ENCODE measurements at places on chromosomes 2 and 18. TPM values are rescaled to one million over a fixed set of nuclear protein-coding genes. Genes with fewer than 3 reads are reported as not detected.
A peak's percentile ranks its signal among the peaks of the same experiment; 100 is the strongest.

- H3K4me1 ChIP-seq: peaks cover 30% of the 10 kb centered on the region
- H3K36me3 ChIP-seq: 0 out of 2 replicates have a peak, but pooled peaks cover 4% of the 10 kb centered on the region
- no peak for DNase-seq
- peak overlapping the region; percentile 58 for H3K27ac ChIP-seq
These were observed 359 bp downstream of the TGFBRAP1 start for GRCh38 chr2:105329197-105329554.

- H3K27ac ChIP-seq: no peak overlapping the region
- no peaks in the 10 kb centered on the region for H3K27me3 ChIP-seq
- no peak overlapping the region for H3K4me3 ChIP-seq
These were observed 18.4 kb upstream of the PTPRM start for GRCh38 chr18:7548721-7549120.

GRCh38 chr2:235850771-235851551 lies 317.2 kb downstream of the GBX2 start:
- no peak overlapping the region for H3K4me3 ChIP-seq
- no peaks in the 10 kb centered on the region for H3K36me3 ChIP-seq
- DNase-seq: no peak
- H3K27ac ChIP-seq: no peak overlapping the region
- H3K4me1 ChIP-seq: no peaks in the 10 kb centered on the region

- no peak overlapping the region for H3K4me3 ChIP-seq
- no peaks in the 10 kb centered on the region for H3K4me1 ChIP-seq
- H3K27me3 ChIP-seq: no peaks in the 10 kb centered on the region
- no peak overlapping the region for H3K27ac ChIP-seq
- no peak for DNase-seq
- H3K36me3 ChIP-seq: no peaks in the 10 kb centered on the region
These were observed 13.1 kb upstream of the CNDP1 start for GRCh38 chr18:74521068-74521725.

GRCh38 chr2:4556135-4556896 lies 852.9 kb downstream of the DCDC2C start:
- no peak overlapping the region for H3K27ac ChIP-seq
- peaks cover 21% of the 10 kb centered on the region for H3K4me1 ChIP-seq
- no peak for DNase-seq

GRCh38 chr18:31373641-31374040 lies 2.9 kb upstream of the DSG4 start:
- no peak overlapping the region for H3K27ac ChIP-seq
- no peaks in the 10 kb centered on the region for H3K27me3 ChIP-seq
- no peaks in the 10 kb centered on the region for H3K36me3 ChIP-seq
- H3K4me1 ChIP-seq: no peaks in the 10 kb centered on the region
- no peak overlapping the region for H3K4me3 ChIP-seq
- no peak for DNase-seq

- H3K4me1 ChIP-seq: peaks cover 63% of the 10 kb centered on the region
- H3K27ac ChIP-seq: peak overlapping the region; percentile 91
- 0 out of 2 replicates have a peak overlapping the region, but pooled peaks have one; percentile 1 for H3K4me3 ChIP-seq
- no peaks in the 10 kb centered on the region for H3K27me3 ChIP-seq
- peaks cover 5% of the 10 kb centered on the region for H3K36me3 ChIP-seq
These were observed 156.7 kb downstream of the KLHL29 start for GRCh38 chr2:23541503-23542229.

DNA sequence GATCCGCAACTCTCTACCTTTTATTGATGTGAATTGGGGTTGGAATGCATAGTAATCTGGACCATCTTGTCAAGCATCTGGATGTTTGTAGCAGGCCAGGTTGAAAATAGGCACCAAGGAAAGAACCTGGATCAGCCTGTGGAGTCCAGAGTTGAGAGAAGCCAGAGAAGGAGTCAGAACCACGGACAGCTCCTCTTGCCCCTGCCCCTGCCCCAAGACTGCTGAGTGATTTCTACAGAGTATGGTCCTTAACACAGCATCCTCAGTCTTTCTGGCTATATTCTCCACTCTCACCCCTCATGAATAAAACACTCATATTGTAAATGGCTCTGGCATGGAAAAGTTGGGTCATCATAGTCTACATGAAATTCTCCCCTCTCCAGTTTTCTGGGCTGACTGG lies 154.6 kb downstream of the LOXHD1 start:
- H3K27ac ChIP-seq: no peak overlapping the region
- H3K27me3 ChIP-seq: no peaks in the 10 kb centered on the region
- no peaks in the 10 kb centered on the region for H3K4me1 ChIP-seq
- H3K4me3 ChIP-seq: no peak overlapping the region

DNA sequence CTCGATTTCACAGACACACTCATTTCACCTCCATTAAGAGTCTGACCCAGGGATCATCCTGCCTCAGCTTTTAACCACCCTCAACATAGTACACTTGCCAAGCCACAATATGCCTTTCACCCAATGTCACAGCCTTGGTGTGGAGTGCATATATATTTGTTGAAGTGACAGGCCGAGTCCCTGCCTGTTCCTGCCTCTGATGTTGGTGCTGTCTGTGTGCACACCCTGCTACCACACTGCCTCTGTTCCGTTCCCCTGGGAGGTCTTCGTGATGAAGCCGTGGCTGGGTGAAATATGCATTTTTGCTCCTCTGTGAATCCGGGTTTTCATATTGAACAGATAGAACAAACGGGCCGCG lies 90.3 kb downstream of the RNF144A start:
- H3K4me3 ChIP-seq: peak overlapping the region; percentile 8
- no peaks in the 10 kb centered on the region for H3K36me3 ChIP-seq
- H3K4me1 ChIP-seq: peaks cover 11% of the 10 kb centered on the region
- no peak overlapping the region for H3K27ac ChIP-seq

DNA sequence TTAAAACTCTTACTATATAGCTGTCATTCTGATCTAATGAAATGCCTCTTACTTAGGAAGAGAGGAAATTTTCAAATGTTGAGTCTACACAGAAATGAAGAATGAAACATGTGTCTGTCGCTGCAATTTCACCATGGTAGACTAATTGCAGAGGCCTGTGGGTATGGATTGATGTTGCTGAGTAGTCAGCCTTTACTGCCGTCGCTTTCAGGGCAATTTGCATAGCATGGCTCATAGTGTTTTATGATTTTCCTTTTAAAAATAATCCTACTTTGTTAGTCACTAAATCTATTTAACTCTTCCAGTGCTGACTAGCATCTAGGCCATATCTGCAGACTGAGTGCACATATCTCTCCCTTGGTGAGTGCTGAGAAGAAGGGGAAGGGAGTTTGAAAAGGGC lies 819.2 kb downstream of the SATB2 start:
- no peaks in the 10 kb centered on the region for H3K36me3 ChIP-seq
- no peak overlapping the region for H3K27ac ChIP-seq

DNA sequence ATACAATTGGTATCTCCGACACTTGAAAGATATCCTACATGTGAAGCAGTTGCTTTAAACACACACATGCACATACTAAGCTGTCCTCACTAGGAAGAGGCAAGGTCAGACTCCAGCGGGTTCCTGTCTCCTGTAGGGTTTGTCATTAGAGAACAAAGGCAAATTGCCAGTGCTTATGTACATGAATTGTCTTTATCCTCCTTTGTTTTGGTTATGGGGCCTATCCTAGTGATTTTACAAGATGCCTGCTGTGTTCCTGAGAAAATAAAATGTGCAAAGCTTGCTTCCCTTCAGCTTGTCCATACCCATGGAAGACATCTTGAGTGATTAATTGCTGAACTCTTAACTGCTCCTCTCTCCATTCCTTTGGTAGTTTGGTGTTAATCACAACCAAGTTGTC lies 86.7 kb upstream of the SLC39A10 start:
- DNase-seq: no peak
- no peak overlapping the region for H3K4me3 ChIP-seq
- no peaks in the 10 kb centered on the region for H3K27me3 ChIP-seq
- no peaks in the 10 kb centered on the region for H3K4me1 ChIP-seq
- H3K36me3 ChIP-seq: no peaks in the 10 kb centered on the region
- no peak overlapping the region for H3K27ac ChIP-seq

DNA sequence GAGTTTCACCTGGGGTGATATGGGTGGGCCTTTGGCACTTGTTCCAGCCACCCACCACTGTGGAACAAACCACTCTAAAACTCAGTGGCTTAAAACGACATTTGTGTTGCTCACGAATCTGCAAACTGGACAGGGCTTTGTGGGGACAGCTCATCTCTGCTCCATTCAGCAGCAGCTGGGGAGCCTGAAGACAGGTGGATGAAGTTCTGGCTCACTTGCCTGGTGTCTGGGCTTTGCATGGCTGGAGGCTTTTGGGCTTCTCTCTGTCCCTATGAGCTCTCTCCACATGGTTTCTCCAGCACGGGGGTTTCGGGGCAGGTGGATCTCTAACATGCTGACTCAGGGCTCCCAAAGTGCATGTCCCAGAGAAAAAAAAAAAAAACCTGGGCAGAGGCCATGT lies 93.0 kb upstream of the GLI2 start:
- H3K27me3 ChIP-seq: no peaks in the 10 kb centered on the region
- H3K27ac ChIP-seq: no peak overlapping the region
- H3K4me3 ChIP-seq: no peak overlapping the region
- no peaks in the 10 kb centered on the region for H3K36me3 ChIP-seq

- H3K36me3 ChIP-seq: no peaks in the 10 kb centered on the region
- no peak overlapping the region for H3K27ac ChIP-seq
These were observed 79.6 kb upstream of the KCNE4 start for GRCh38 chr2:222972420-222972819.

The PIGN gene
- total RNA-seq: 19.0 TPM

The MEIS1 gene
- total RNA-seq: 14.7 TPM

The PSTPIP2 gene
- 6.1 TPM for total RNA-seq

The ITPRIPL1 gene
- 27.1 TPM for total RNA-seq
